Stimulated activated CD8-positive, alpha-beta memory T cell treated with anti-CD3 and anti-CD28 coated beads, Interleukin-4, amount 100 ng/mL, for 4 hours (primary cell): ENCODE measurements at places on chromosomes 4 and X.

GRCh38 chr4:182955411-182955810 is 38.2 kb upstream of the DCTD start:
- no peak for DNase-seq

DNA sequence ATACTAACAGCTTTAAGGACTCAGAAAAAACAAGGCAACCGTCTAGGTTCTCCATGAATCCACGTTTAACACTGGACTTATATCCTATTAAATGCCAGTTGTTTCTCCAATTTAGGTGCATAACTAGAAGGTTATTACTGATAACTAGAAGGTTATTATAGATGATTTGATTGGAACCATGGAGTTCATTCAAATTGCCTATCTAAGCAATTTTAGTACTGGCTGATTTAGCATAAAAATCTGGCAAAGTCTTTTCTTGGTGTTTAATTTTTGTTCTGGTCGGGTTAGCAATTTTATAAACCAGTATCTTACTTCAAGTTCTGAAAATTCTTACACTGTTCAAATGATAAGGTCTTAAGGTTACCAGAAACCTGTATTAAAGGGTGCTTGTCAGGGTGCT is 672.8 kb upstream of the GNPDA2 start:
- no peak for DNase-seq

GRCh38 chr4:176635372-176636261 is 157.1 kb downstream of the VEGFC start:
- DNase-seq, result no peak

- no peak for DNase-seq
These were observed 11.9 kb upstream of the MAOA start for GRCh38 chrX:43644124-43644701.

GRCh38 chr4:89572224-89572858 is 264.6 kb downstream of the SNCA start:
- DNase-seq, result no peak

- no peak for DNase-seq
These were observed 90.3 kb downstream of the CYSLTR1 start for GRCh38 chrX:78237127-78237526.

- no peak for DNase-seq
These were observed 587.2 kb downstream of the EPHA5 start for GRCh38 chr4:65083076-65083475.

DNA sequence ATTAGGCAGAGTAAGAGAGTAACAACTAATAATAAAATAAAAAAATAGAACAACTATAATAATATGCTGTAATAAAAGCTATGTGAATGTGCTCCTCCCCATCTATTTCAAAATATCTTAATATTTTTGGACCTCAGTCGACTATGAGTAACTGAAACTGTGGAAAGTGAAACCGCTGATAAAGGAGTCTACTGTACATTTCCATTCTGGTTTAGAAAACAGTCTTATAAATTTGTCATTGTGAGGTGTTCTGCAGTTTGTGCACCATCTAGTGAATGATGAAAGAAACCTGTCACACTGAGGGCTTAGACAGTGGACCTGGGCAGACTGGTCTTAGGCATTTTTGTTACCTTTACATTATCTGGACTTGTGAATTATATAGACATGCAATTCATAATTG is 42.0 kb downstream of the TMEM150C start:
- DNase-seq, result no peak

- DNase-seq, result no peak
These were observed 35.3 kb upstream of the DCX start for GRCh38 chrX:111447298-111447697.

- DNase-seq, result peak; percentile 84
These were observed 2.1 kb downstream of the PLCXD1 start for GRCh38 chrX:283115-283845.

GRCh38 chrX:101686574-101686973 is 26.9 kb upstream of the ARMCX2 start:
- no peak for DNase-seq

- DNase-seq, result no peak
These were observed at the start of gene EPHA5 for GRCh38 chr4:65670331-65671031. TSS of gene EPHA5 (minus strand) at chr4:65670489. CDS start at chr4:65669742, 747 bp downstream.

DNA sequence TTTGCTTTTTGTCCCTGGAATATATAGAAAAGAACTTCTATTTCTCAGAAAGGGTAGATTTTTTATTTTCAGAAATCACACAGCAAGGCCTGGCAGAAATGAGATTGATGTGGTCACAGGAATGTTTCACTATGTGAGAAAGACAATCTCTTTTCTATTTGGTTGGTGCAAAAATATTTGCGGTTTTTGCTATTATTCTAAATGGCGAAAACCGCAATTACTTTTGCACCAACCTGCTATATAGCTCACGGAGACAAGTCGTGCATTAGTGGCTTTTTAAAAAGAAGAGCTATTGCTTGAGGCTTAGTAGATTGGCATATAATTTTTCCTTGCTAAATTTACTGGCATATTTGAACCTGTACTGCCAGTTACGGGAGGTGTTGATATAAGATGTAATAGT is 100.4 kb downstream of the ITM2A start:
- DNase-seq, result no peak

DNA sequence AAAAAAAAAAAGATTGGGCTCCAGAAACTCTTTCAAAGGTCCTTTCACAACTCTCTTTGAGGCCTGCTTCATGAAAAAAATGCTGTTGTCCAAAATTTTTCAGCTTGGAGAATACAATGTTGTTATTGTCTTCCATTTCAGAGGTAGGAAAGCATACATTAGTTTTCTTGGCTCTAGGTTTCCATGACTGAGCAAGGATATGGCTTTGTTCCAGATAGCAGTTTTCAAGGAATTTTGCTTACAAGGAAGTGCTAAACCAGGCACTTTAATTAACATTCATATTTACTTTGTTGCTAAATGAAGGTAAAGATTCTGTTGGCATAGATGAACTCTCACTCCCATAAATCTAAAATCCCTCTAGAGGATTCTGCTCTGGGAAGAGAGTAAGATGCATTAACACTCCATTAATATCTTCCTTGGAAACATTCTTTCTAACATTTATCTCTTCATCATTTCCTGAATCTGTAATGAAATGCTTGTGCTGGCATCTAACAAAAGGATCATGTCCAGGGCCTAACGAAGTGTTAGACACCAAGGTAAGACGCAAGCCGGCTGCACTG is 118.4 kb downstream of the COL25A1 start:
- no peak for DNase-seq

GRCh38 chr4:71186566-71187403 is 152.0 kb upstream of the SLC4A4 start:
- no peak for DNase-seq

DNA sequence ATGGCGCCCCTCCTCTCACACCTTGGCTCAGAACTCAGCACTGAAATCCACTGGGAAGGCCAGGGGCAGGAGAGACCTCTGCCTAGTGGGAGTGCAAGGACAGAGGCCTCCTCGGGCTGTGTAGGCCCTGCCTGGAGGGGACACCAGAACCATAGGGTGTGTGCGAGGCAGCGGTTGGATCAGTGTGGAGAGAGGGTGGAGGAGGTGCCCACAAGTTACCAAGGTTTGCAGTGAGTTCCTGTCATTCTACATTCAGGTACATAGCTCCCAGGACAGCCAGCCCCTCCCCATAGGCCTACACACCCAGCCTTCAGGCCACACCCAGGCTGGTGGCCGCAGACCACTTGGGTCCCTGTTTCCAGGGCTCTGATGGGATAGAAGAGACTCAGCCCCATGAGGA is 19.2 kb upstream of the SPON2 start:
- DNase-seq, result no peak

DNA sequence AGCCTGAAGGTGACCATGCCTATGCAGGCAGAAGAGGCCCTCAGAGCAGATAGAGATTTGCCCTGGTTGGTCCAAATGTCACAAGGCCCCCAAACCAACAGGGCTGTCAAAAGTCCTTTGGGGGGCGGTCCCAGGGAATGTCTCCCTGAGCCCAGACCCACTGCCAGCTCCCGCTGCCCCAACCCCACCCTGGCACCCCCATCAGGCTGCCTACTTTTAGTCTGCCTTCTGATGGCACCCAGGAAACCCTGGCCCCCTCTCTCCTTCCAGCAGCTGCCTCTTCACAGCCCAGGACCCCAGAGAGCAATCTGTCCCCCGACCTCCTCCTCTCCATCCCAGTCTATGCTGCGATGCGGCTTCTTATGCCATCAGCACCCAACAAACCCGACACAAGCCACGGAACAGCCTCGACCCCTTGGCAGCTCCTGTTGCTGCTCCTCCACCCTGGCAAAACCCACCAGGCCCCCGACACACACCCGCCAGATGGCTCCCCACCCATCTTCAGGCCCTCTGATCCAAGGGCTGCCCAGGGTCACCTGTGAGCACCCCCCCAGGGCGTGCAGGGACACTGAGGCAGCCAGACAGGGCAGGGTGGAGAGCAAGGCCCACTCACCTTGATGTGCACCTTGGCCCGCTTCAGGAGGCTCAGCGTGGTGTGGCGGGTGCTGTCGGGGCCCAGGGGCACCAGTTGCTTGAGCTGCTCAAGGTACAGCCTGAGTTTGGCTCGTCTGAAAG is 9.9 kb downstream of the MXD4 start:
- DNase-seq, result no peak
